ENCODE measurements at places on chromosomes 13 and 19.

- DNase-seq: no peak
Observed at GRCh38 chr13:46154136-46154801, 27.7 kb downstream of the LCP1 start.

DNA sequence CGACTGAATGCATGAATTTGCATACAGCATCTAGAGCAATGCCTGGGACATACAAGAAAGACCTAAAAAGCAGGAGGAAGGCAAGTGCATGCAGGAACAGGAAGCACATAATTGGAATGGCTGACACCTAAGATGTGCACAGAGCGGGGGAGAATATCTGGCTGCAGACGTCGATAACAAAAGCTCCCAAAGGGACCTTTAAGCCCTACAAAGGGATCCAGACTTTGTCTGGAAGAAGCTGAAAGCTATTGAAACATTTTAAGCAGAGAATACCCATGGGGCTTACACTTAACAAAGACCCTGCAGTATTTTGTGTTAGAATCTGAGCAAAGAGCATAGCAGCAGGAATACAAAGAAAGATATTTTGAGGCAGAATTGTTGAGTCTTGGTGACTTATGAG is 107.4 kb upstream of the CLDN10 start:
- no peak for DNase-seq

DNA sequence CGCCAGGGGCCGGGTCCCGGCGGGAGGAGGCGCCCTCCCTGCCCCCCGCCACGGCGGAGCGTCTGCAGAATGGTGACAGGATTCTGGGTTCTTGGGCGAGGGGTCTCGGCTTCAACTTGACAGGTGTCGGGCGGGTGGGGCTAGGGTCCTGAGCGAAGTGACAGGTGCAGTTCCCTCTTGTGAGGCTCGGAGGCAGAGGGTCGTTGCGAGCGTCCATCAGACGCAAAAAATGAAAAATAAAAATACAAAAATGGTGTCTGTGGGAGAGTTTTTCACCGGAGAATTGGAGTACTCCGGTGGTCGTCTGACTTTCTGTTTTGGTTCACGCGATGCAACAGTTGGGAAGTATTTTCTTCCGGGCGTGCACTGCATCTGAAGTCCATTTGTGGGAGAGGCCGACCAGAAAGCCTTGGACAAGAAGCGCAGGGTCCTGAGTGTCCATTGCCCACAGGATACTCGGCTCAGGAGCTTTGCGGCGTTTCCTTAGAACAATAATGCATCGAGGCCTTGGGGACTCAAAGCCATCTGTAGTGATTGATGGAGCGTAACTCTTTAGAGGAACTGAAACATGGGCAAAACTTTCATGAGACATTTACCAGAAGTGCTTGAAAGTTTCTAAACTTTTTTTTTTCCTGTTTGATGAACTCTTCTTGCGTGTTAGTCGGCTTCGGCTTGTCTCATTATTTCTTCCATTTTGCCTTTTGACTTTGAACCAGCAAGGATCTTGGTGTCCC is 759 bp downstream of the RB1 start:
- DNase-seq: peak; percentile 59

- DNase-seq: no peak
Observed at GRCh38 chr19:293436-294110, 2.4 kb upstream of the PLPP2 start.

DNA sequence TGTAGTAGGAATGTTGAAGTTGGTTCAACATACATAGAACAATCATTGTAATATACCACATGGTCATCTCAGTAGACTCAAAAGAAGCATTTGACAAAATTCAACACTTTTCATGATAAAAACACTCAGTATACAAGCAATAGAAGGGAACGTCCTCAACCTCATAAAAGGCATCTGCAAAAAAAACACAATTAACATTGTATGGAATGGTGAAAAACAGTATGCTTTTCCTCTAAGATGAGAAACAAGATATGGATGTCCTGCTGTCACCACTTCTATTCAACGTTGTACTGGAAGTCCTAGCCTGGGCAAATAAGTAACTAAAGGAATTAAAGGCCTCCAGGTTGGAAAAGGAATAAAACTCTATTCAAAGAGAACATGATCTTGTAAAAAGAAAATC is 54.5 kb downstream of the FNDC3A start:
- no peak for DNase-seq

DNA sequence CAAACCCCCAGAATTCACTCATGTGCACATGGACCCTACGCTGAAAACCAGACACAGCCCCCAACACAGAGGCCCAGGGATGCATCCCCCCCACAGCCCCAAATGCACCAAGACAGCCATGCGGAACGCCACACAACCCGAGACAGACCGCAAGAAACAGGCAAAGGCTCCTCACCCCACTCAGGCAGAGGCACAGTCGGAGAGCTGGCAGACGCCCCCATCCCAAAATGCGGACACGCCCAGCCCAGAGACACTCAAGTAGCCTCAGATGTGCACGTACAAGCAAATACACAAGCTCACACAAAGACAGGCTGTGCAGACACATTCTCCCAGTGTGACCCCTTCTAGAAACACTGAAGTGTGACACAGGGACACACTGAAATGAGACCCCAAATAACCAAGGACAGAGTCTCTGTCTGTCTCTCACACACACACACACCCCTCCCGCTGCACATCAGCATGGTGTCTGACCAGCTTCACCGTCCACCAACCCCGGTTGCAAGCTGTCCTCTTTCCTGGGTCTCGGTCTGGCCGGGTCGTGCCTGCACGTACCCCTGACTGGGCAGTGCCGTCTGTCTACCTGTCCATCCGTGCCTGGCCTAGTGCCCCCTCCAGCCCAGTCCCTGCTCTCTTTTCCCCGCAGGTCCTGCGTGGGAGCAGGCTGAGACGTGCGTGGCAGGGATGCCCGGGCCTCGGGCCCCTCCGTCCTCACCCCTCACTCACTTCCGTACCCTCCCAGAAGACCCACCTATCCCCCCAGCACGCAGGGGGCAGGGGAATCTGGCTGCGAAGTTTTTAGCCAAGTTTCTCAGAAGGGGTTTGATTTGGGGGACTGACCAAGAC is 16.1 kb downstream of the ERFL start:
- no peak for DNase-seq

DNA sequence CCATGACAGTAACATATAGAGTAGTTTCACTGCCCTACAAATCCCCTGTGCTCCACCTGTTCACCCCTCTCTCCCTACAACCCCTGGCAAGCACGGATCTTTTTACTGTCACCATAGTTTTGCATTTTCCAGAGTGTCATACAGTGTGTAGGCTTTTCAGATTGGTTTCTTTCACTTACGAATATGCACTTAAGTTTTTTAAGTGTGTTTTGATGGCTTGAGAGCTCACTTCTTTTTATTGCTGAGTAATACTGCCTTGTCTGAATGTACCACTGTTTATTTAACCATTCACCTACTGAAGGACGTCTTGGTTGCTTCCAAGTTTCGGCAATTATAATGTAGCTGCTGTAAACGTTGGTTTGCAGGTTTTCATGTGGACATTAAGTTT is 175.1 kb downstream of the ITGBL1 start:
- DNase-seq: no peak

DNA sequence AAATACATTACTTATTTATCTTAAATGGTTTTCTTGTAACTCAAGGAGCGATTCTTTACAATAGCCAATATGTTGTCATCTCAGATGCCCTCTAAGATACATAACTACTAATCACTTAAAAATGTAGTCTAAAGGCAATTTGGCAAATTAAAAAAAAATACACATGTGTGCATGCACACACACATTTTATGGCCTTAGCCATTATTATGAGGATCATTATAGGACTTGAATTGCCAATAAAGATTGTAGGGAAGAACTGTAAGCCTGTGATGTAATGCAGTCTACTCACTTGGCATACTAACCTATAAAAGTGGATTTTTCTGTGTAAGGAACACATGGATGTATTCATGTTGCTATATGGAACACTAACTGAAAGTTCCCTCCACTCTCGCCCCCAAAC is 274.3 kb downstream of the SHISA2 start:
- DNase-seq: no peak

- DNase-seq: no peak
Observed at GRCh38 chr13:85313761-85314503, 485.3 kb downstream of the SLITRK6 start.

- no peak for DNase-seq
Observed at GRCh38 chr13:99331881-99332293, 24.7 kb upstream of the GPR183 start.

- no peak for DNase-seq
Observed at GRCh38 chr19:48338253-48338755, 13.0 kb downstream of the EMP3 start.

GRCh38 chr19:44055870-44056269 is 4.0 kb downstream of the ZNF223 start:
- no peak for DNase-seq

DNA sequence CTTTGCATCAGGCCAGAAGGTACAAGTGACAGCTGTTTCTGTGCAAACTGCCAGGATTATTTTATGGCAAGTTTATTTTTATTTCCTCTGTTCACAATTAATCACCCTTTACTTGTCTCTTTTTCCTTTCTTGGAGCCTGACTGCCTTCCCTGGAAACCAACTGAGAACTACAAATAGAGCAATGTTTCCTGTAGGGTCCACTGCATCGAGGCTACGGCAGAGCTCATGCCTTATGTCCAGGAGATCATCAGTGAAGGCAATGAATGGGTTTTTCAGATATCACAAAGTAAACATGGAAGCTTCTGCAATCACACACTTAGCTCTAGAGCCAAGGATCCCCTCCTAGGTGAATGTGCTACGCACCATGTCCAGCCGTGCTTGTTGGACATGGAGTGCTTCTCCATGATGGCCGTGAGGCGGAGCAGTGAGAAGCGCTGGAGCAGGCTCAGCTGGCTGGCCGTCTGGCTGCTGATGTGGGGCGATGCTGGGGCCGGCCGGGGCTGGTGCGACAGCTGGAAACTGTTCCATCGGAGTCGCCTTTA is 110.9 kb downstream of the KL start:
- DNase-seq: no peak

- DNase-seq: no peak
Observed at GRCh38 chr13:107824635-107825034, 390.7 kb downstream of the LIG4 start.

- DNase-seq: peak; percentile 67
Observed at GRCh38 chr19:4732680-4733114, 9.1 kb upstream of the DPP9 start.

DNA sequence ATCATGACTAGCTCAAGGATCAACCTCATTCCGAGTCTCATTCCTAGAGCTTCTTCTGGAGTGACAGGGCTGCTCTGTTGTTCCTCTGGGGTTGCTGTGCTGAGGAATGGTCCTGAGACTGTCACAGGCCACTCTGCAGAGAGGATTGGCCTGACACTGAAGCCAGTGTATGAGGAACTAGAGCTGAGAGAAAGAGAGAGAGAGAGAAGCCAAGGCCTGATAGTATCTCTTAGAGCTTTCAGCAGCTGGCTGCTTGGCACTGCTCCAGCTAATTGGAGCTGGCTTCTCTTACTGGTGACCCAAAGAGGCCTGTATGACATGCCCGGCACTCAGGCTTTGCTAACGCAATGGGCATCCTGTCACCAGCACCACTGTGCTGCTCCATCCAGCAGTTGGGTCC is 73.4 kb upstream of the FLT1 start:
- no peak for DNase-seq

- no peak for DNase-seq
Observed at GRCh38 chr13:27644302-27644701, 22.6 kb downstream of the POLR1D start.

DNA sequence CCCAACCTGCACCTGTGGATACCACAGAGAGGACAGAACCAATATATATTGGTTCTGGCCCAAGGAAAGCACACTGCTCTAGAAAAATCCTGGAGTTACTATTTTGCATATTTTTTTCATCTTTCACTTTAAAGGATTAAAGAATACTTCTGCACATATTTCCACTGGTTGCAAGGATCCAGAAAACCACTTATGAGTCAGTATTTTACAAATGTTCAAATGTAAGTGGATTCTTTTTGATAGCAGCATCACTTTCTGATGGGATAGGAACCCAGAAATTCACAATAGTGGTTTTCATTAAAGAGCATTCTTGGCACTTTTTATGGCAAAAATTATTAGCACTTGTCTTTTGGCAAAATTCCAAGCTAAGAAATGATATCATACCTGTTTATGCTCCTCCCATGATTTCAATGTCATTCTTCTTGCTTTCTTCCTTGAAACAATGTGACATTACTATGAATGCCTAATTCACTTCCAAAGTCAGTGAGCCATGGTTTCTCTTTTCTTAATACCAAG is 38.2 kb downstream of the MZT1 start:
- no peak for DNase-seq

GRCh38 chr19:3618144-3618810 is 8.3 kb downstream of the CACTIN start:
- peak; percentile 35 for DNase-seq

DNA sequence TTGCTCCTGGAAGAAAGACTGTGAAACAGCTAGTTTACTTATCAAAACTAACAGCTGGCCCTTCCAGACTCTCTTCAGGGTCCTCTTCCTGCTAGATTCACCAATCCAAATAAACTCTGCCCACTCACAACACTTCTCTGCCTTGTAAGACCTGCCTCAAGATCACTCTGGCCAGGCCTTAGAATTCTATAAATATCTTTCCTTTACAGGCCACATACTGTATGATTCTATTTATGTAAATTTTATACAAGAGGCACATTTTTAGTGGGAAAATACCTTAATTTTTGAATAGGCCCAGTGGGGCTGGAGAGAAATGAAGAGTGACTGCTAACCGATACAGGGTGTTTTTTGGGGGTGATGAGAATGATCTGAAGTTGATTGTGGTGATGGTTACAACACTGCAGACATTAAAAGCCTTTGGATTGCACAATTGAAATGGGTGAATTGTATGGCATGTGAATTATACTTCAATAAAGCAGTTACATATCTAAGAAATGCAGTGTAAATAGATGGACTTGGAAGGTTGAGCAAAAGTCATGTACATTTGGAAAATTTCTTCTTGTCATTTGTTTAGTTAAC is 141.8 kb downstream of the GPC5 start:
- no peak for DNase-seq

DNA sequence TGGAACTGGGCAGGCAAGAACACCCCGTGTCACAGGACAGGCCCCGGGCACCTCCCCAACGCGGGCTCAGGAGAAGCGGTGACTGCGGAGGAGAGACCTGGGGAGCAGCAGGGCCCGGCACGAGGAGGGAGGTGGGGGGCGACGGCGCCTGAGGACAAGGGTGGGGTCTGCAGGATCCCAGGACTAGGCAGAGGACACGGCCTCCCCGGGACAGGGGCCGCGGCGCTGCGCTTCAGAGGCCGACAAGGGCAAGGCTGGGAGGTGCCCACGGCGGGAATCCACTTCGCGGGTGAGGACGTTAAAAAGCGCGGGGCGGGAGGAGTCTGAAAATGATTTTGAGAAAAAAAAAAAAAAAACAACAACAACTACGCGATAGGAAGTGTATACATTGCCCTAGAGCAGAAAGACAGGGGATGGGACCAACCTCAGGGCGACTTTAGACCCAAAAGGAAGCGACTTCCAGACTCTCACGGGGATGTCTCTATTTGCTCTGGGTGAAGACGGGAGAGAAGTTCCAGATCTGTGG is 44.9 kb downstream of the ZNF611 start:
- DNase-seq: no peak

GRCh38 chr13:32234914-32235313 is 80.2 kb downstream of the ZAR1L start:
- no peak for DNase-seq
